Uterus (tissue), 4 donors: ENCODE measurements at places on chromosomes 3 and 15. TPM values are rescaled to one million over a fixed set of nuclear protein-coding genes. Genes with fewer than 3 reads are reported as not detected.

GRCh38 chr3:27805282-27805681, 83.2 kb upstream of the EOMES start:
- H3K36me3 ChIP-seq, result no peaks in the 10 kb centered on the region
- H3K4me3 ChIP-seq, result no peak overlapping the region
- no peak overlapping the region for H3K27ac ChIP-seq
- no peaks in the 10 kb centered on the region for H3K27me3 ChIP-seq
- H3K4me1 ChIP-seq, result no peaks in the 10 kb centered on the region

Gene WDR93
- not detected for total RNA-seq

- no peak overlapping the region for H3K27ac ChIP-seq
- H3K36me3 ChIP-seq, result no peaks in the 10 kb centered on the region
- DNase-seq, result no peak
- H3K27me3 ChIP-seq, result no peaks in the 10 kb centered on the region
Observed at GRCh38 chr3:114362815-114363214, 69.0 kb downstream of the TIGIT start.

Gene UBA3
- total RNA-seq, result 105 TPM

DNA sequence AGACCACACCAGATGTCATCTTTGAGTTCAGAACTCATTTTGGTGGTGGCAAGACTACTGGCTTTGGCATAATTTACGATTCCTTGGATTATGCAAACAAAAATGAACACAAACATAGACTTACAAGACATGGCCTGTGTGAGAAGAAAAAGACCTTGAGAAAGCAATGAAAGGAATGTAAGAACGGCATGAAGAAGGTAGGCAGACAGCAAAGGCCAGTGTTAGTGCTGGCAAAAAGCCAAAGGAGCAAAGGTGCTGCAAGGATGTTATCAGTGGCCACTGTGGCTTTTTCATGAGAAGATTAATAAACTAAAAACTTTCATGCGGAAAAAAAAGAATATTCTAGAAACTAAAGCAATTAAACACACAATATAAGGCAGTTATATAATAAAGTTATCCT, 21.9 kb downstream of the AAGAB start:
- no peaks in the 10 kb centered on the region for H3K4me1 ChIP-seq
- H3K27me3 ChIP-seq, result no peaks in the 10 kb centered on the region
- H3K4me3 ChIP-seq, result no peak overlapping the region
- H3K27ac ChIP-seq, result no peak overlapping the region
- DNase-seq, result no peak

GRCh38 chr15:47551079-47551478, 166.2 kb upstream of the SEMA6D start:
- no peak for DNase-seq
- no peaks in the 10 kb centered on the region for H3K36me3 ChIP-seq
- no peaks in the 10 kb centered on the region for H3K4me1 ChIP-seq
- H3K27ac ChIP-seq, result no peak overlapping the region
- no peak overlapping the region for H3K4me3 ChIP-seq
- no peaks in the 10 kb centered on the region for H3K27me3 ChIP-seq

DNA sequence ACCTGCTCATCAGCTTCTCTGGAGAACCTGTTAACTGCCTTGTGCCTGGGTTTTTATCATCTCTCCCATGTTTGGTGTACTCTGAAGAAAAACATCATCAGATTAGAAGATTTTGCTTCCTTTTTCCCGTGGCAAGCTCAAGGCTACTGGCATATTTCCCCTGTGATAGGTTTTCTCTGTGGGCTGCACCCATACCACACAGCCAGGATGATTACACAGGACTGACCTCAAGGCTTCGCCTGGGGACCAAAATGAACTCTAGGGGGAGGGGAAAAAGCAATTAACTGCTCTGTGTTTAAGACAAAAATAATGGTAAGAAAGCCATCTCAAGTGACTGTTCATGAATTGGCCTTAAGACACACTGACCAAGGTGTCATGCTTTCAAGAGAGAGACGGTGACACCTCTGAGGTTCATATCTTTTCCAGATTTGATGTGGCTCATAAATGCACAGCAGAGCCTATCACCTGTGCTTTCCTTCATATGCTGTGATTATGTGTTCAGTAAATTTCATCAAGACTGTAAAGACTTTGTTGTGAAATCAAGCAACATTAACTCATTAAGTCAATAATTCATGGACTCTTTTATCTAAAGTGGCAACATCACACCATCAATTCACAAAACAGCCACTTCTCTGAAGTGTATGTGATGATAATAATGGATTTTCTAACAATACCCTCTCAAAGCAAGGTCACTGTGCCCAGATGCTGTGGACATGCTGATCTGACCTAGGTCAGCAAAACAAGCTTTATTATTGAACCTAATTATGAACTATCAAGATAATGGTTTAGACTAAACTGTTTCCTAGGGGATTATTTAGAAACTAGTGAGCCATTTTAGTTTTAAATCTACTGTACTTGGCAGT, 427.9 kb downstream of the WDR72 start:
- no peaks in the 10 kb centered on the region for H3K4me1 ChIP-seq
- DNase-seq, result no peak
- H3K27ac ChIP-seq, result no peak overlapping the region

Gene LRTM1
- total RNA-seq, result not detected

DNA sequence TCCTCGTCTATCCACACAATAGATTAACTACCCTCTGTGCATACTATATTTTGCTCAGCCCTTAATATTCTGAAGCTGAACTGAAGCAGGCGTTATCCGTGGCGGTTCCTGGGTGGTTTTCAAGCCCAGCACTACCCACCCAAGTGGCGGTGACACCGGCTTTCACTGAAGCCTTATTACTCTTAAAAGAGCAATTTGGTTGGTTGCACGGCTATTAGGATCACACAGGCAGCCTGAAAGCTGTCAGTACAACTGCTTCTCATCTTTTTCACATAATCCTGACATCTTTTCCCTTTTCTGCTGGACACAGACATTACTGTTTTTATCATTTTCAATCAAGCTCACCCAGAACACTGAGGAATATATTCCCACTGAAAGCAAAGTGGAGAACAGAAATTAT, 525.3 kb upstream of the ZNF717 start:
- H3K36me3 ChIP-seq, result no peaks in the 10 kb centered on the region
- no peak overlapping the region for H3K27ac ChIP-seq
- no peaks in the 10 kb centered on the region for H3K27me3 ChIP-seq
- H3K4me3 ChIP-seq, result no peak overlapping the region

DNA sequence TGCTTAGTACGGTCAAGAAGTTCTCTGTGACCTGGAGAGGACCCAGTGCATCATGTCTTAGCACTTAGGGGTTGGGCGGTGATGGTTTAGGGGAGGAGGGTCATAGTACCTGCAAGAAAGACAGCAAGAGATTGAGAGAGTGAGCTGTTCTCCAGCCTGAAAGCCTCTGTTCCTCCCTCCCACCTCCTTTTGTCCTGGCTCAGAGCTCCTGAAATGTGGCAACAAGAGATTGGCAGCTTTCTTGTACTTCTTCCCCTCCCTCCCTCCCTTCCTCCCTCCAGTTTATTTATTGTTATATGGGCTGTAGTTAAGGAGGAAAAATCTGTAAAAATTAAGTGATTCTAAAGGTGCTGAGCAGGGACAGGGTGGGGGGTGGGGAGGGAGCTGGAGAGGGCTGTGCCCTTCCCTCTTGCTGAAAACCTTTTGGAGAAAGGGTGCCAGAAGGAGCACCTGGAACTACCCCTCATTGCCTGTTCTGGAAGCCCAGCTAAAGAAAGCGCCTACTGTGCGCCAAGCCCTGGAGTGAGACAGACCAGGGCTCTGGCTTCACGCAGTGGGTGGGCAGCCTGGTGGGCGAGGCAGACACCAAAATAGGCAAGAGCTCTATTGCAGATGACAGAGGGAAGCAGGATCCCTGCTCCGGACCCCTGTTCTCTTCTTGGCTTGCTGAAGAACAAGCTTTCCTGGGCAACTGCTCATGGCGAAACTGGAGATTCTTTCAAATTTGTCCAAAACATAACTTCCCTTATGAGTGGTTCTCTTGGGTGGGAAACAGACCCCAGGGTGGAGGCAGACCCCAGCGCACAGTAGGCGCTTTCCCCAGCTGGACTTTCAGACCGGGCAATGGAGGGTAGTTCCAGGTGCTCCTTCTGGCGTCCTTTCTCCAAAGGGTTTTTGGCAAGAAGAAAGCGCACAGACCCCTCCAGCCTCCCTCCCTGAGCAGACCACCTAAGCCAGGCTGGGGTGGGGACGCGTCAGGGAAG, 35.6 kb downstream of the LINGO1 start:
- no peak overlapping the region for H3K4me3 ChIP-seq
- H3K27me3 ChIP-seq, result no peaks in the 10 kb centered on the region
- no peak for DNase-seq
- no peaks in the 10 kb centered on the region for H3K36me3 ChIP-seq
- H3K27ac ChIP-seq, result no peak overlapping the region

GRCh38 chr15:35545824-35546510, at the start of gene DPH6:
DPH6 (minus strand) TSS chr15:35546165; CDS start chr15:35546141, 24 bp downstream.
- H3K4me3 ChIP-seq, result peak within 1 kb of the TSS; percentile 85
- no peaks in the 10 kb centered on the region for H3K36me3 ChIP-seq
- H3K4me1 ChIP-seq, result no peaks in the 10 kb centered on the region
- H3K27me3 ChIP-seq, result no peaks in the 10 kb centered on the region
- DNase-seq, result peak; percentile 81

DNA sequence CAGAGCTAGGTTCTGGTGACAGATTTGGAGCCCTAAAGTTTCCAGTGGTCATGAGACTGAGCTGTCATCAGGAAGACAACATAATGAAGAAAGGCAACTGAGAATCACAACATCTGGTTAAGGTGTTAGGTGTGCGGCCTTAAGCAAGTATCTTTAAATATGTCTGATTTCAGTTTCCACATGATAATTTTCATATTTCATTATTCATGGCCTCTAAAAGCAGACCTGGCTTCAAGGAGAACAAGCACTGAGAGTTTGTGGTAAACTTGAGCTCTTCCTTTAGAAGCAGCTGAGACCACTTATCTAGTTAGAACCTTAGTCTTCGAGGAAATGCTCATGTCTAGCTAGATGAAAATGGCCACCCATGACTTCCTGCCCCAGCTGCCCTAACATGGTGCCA, 25.7 kb upstream of the MYLK start:
- H3K4me3 ChIP-seq, result no peak overlapping the region
- H3K27me3 ChIP-seq, result no peaks in the 10 kb centered on the region
- H3K36me3 ChIP-seq, result no peaks in the 10 kb centered on the region
- no peak for DNase-seq
- H3K27ac ChIP-seq, result no peak overlapping the region
- no peaks in the 10 kb centered on the region for H3K4me1 ChIP-seq

Gene ACKR4
- 4.1 TPM for total RNA-seq

Gene SCAANT1
- not detected for total RNA-seq

- H3K27me3 ChIP-seq, result no peaks in the 10 kb centered on the region
- no peak for DNase-seq
- no peaks in the 10 kb centered on the region for H3K4me1 ChIP-seq
- H3K4me3 ChIP-seq, result no peak overlapping the region
- H3K27ac ChIP-seq, result no peak overlapping the region
Observed at GRCh38 chr3:114569186-114569585, 275.4 kb downstream of the TIGIT start.

Gene SKOR1
- 1.7 TPM for total RNA-seq
